Stimulated activated naive CD4-positive, alpha-beta T cell treated with Interleukin-2 at 50 U/mL for 16 hours (primary cell): ENCODE measurements at places on chromosomes 5 and 9.

GRCh38 chr9:78574354-78575045 lies 277.6 kb downstream of the PSAT1 start:
- no peak for DNase-seq

- DNase-seq, result no peak
These were observed 16.3 kb downstream of the FAM163B start for GRCh38 chr9:133592731-133593409.

- no peak for DNase-seq
These were observed 81.5 kb downstream of the WNK2 start for GRCh38 chr9:93265301-93265971.

GRCh38 chr9:100679834-100680233 lies 102.0 kb downstream of the CAVIN4 start:
- no peak for DNase-seq

DNA sequence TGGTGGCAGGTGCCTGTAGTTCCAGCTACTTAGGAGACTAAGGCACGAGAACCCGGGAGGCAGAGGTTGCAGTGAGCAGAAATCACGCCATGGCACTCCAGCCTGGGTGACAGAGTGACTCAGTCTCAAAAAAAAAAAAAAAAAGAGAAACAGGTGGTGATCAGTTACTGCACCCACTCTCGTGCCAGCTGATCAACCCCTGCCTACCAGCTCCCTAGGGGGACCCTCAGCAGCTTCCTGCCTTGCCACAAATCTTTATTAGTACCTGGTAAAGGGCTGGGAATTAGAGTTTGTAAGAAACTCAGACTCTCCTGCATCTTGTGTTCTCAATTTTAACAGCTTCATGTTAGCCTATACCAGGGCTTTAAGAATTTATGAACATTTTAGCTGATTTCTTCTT lies 914.9 kb downstream of the EFNA5 start:
- DNase-seq, result no peak

DNA sequence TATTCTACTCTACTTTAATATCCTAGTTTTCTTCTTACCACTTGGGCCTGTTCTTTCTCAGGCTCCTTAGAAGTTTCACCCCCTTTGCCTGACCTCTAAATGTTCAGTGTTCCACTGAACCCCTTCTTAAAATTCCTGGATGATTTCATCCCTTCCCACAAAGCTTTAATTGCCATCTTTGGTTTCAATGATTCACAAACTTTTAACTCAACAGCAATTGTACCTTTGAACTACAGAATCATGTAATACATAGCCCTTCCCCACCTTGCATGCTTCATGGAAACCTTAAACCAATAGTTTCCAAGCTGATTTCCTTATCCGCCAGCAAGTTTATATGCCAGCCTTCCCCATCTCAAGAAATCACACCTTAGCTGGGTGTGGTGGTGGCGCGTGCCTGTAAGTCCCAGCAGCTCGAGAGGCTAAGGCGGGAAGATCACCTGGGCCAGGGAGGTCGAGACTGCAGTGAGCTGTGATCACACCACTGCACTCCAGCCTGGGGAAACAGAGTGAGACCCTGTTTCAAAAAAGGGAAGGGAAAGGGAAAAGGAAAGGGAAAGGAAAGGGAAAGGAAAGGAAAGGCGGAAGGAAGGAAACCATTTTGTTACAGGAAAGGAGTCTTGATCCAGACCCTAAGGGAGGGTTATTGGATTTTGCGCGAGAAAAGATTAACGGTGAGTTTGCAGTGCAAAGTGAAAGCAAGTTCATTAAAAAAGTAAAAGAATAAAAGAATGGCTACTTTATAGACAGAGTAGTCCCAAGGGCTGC lies 1023.7 kb upstream of the DMAC1 start:
- no peak for DNase-seq
